Hindlimb muscle (tissue), 1 donor: ENCODE measurements at places on chromosomes 4 and X. TPM values are rescaled to one million over a fixed set of nuclear protein-coding genes. Genes with fewer than 3 reads are reported as not detected.

Gene FAM241A
- 4.0 TPM for polyA plus RNA-seq

DNA sequence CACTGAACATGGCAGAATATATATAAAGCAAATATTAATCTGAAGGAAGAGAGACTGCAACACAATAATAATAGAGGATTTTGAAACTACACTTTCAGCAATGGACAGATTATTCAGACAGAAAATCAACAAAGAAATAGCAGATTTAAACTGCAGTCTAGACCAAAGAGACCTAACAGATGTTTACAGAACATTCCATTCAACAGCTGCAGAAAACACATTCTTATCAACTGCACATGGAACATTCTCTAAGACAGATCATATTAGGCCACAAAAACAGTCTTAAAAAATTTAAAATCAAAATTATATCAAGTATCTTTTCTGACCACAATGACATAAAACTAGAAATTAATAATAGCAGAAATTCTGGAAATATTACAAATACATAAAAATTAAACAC lies 27.1 kb downstream of the CENPE start:
- DNase-seq: no peak

GRCh38 chr4:168656055-168656660 lies 159.3 kb downstream of the PALLD start:
- DNase-seq: no peak

Gene APLN
- 15.7 TPM for polyA plus RNA-seq

GRCh38 chrX:51866210-51866609 lies 27.2 kb upstream of the MAGED1 start:
- DNase-seq: no peak

- DNase-seq: peak; percentile 69
Observed at GRCh38 chr4:82780752-82781231, 17.8 kb downstream of the SCD5 start.

DNA sequence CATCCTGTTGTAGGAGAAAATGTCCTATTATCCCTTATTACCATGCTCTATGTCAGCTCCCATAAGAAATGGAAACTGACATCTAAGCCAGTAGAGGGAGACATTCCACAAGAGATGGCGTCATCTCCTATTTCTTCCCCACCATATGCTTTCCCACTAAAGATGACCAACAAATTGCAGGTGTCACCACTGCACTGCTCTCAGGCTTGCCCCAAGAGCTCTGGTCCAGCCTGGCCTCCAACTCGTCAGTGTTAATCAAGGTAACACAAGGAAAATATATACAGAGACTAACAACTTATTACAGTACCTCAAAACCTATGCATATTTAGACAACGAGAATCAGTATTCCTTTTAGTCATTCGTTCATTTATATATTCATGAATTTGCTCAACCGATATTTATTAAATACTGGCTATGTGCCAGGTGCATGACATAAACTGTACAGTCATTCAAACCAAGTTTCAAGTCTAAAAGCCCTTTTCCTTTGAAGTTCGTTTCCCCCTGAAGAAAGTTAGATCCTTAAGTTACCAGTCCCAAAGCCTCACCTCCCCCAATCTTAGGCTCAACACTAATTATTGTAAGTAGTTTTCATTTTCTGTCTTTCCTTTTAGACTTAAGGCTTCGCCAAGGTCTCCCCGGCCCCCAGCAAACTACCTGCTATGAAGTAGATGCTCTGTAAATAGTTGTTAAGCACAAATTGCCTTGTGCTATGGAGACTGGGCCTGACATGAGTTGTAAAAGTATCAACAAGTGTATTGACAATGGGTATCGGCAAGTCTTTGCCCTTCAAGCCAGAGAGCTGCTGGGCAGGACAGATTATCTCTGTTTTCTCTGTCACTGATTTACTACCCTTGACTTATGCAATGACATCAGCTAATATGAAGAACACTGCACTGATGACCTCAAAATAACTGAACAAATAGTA lies 3.1 kb upstream of the FGB start:
- DNase-seq: no peak

GRCh38 chr4:61462451-61463326 lies 262.6 kb downstream of the ADGRL3 start:
- no peak for DNase-seq

DNA sequence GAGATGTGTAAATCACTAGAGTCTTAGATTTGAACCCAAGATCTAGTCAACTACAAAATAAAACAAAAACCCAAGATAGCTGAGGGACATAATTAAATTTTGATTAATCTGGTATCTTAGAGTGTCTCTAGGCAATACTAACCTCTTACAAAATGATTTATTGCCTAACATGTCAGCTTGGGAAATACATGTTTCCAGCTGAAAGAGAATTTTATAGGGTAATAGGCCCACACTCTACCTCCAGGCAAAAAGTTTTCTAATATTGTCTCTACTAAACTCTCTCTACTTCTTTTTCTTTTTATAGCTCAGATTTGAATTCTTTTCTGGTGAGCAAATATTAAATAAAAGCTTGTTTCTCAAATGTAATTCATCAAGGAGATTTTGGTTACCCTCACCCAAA lies 263.2 kb downstream of the IL15 start:
- DNase-seq: no peak

Gene NEIL3
- 3.0 TPM for polyA plus RNA-seq

DNA sequence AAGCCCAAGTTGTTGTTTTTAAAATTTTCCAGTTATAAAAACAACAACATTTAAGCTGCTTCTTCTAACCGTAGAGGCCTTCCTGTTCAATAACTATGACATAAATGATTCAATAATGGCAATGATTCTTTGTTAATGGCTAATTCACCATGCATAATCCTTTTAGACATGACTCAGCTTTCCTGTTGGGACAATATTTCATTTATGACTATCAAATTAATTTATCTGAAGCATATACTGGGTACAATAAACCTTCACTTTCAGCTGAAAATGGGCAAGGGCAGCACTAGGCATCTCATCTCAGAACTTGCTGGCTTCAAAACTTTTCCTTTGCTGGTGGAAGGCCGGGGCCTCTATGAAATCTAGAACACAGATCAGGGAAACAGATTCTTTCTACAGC lies 38.9 kb downstream of the TBC1D9 start:
- no peak for DNase-seq

GRCh38 chr4:184664445-184665210 lies 15.1 kb downstream of the PRIMPOL start:
- no peak for DNase-seq

DNA sequence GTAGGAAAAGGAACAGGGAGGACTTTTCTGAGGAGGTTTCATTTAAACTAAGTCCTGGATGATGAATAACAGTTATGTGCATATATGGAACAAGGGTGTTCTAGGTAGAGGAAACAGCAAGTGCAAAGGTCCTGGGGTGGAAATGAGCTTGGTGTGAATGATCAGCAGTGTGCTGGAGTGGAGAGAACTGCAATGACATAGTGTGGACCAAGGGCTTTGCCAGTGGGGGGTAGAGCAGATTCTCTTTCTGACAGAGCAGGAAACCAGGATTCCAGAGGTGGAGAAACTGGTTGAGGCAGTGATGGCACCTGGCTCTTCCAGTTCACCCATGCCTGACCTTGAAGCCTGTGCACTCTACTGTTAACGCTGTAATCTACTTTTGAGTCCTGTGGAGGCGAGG lies 1.7 kb downstream of the PPP1R3F start:
- no peak for DNase-seq

Gene GPRASP2
- 16.6 TPM for polyA plus RNA-seq

Gene RLIM
- polyA plus RNA-seq: 16.7 TPM

Gene RHOH
- 0.13 TPM for polyA plus RNA-seq

Gene UGT2B15
- polyA plus RNA-seq: not detected

DNA sequence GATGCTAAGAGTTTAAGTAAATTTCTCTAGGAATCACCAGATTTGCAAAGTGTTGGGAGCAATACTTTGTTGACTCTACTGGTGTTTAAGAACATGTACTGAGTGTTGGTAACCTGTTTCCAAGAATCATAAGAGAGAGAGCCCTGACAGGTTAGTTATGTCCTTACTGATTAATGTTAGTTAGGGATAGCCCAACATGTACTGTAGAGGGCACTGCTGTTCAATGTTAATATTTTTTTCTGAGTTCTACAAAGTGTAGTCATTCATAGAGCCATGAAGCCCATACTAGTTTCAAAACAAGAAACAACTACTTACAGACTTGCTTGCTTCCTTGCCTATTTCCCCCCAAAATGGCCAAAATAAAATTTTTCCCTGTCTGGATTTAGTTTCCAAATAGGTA lies 11.9 kb downstream of the TMPRSS11D start:
- DNase-seq: peak; percentile 23

Gene RNF150
- polyA plus RNA-seq: 42.4 TPM
